ENCODE measurements at places on chromosomes 7 and 10.

GRCh38 chr7:105016068-105016708 is 2.2 kb downstream of the KMT2E start:
- DNase-seq = no peak
- no peaks in the 10 kb centered on the region for H3K36me3 ChIP-seq
- peak overlapping the region; percentile 98 for H3K27ac ChIP-seq
- H3K4me1 ChIP-seq = no peaks in the 10 kb centered on the region
- H3K4me3 ChIP-seq = peak overlapping the region; percentile 92

DNA sequence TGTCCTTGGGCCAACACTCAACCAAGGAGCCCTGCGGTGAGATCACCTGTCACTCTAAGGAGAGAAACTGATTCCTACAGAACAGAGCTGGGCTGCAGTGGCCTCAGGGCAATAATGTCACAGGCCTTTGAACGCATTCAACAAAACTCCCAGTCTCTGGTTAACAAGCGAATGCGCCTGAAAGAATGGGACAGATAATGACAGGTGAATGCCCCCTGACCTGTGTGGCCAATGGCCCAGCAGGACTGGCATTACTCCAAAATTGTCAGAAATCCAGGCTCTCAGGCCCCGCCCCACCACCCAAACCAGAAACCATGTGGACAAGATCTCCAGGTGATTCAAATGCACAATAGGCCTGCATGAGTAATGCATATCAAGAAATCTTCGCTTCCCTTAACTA is 277.7 kb upstream of the KLF6 start:
- H3K4me1 ChIP-seq = peaks cover 9% of the 10 kb centered on the region
- no peak overlapping the region for H3K27ac ChIP-seq
- no peaks in the 10 kb centered on the region for H3K36me3 ChIP-seq
- H3K27me3 ChIP-seq = no peaks in the 10 kb centered on the region

DNA sequence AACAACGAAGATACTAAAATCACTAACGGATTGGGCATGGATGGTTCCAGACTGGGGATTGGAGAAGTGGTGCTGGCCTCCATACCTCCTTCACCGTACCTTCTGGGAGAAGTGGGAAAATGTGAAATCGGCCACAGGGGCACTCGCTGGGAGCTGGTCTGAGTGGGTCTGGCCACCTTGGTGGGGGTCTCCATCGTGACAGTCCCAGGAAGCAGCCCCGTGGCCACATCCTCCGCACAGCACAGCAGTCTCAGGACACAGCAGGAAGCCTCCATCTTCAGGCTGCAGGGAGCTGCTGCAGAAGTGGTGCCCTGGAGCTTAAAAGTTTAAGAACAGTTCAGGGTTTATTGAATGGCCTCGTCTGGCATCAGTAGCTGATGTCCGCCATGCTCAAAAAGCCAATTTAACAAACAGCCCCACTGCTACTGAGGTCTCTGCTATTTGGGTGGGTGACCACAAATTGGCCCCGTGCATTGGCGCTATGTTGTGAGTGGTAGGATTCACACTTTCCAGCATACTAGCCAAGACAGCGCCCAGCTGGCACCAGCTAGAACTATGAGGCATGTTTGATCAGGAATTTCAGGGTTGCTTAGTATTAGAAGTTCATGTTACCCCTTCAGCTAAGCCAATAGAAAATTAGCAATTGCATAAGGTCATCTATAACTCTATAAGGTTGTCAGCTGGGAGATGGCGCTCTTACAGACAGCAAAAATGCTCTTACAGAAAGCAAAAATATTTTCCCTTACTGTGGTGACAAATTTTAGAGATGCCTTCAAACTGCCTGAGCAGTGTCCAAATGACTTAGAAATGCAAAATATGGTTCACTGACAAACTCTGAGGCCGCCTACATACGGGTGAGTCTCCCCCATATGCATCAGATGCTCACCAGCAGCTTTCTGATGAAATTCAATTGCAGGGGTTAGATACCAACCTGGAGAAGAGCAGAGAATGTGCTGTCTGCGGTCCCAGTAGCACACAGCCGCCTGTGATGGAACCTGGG is 17.0 kb downstream of the PKD1L1 start:
- no peak overlapping the region for H3K27ac ChIP-seq
- H3K27me3 ChIP-seq = no peaks in the 10 kb centered on the region
- no peak overlapping the region for H3K4me3 ChIP-seq
- H3K4me1 ChIP-seq = no peaks in the 10 kb centered on the region
- H3K36me3 ChIP-seq = no peaks in the 10 kb centered on the region

GRCh38 chr7:55569797-55570196 is 2.5 kb downstream of the VOPP1 start:
- H3K27ac ChIP-seq = no peak overlapping the region
- H3K27me3 ChIP-seq = no peaks in the 10 kb centered on the region
- no peak for DNase-seq
- peaks cover 47% of the 10 kb centered on the region for H3K4me1 ChIP-seq
- H3K4me3 ChIP-seq = no peak overlapping the region
- no peaks in the 10 kb centered on the region for H3K36me3 ChIP-seq
